ENCODE measurements at places on chromosomes 3 and 15.

GRCh38 chr3:128113817-128114794 lies 9.5 kb downstream of the RUVBL1 start:
- DNase-seq, result peak; percentile 37

GRCh38 chr15:90407871-90408317 lies 19.9 kb downstream of the IQGAP1 start:
- no peak for DNase-seq

DNA sequence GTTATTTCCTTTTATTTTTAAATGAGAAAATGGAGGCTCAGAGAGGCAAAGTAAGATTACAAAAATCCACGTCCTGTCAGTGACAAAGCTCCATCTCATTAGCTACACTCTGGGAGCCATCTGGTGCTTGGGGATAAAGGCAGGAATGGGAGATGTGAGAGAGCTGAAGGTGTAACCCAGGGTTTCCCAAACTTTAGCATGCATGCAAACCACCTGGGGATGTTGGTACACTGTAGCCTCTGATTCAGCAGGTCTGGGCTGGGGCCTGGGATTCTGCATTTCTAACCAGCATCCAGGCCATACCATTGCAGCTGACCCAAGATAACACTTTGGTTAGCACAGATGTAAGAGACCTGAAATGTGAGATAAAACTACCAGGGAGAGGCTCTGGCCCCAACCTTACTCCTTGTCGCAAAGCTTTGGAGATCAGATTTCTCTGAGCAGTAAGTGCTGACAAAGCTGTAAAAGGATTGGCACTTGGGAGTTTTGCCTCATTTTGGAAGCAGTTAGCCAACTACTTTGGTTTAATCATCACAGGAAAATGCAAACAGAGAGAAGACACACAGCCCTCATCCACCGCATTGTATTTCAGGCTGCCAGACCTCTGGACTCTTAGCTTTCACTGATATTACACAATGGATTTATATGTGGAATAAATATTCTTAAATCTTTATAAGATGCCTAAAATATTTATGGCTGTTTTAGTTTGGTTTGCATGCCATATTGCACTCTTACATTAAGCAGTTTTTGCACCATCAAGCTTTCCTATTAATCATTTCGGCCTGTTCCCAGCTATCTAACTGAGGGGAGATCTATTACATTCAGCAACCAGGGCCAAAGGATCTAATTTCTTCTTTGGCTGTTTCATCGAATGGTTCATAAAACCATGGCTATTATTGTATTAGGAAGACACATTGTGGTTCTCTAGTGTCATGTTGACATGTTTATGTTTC lies 263.0 kb downstream of the EBLN2 start:
- peak; percentile 85 for DNase-seq

GRCh38 chr15:78415284-78415683 lies 22.7 kb upstream of the IREB2 start:
- DNase-seq, result no peak

GRCh38 chr3:130849091-130849552 lies 44.8 kb upstream of the ATP2C1 start:
- no peak for DNase-seq

DNA sequence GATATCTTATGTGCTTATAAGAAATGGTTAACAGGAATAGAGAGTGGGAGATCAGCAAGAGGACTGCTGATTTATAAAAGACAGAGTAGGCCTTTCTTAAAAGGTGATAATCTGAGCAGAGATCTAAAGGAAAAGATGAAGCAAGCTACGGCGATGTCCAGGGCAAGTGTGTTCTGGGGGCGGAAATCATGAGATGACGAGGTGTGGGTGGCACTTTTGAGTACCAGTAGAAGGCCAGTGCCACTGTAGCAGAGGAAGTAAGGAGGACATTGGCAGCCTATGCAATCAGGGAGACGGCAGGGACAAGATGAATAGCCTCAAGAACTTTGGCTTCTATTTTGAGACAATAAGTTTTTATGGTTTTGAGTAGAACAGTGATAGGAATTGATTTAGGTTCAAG lies 492.4 kb downstream of the FHIT start:
- DNase-seq, result no peak

DNA sequence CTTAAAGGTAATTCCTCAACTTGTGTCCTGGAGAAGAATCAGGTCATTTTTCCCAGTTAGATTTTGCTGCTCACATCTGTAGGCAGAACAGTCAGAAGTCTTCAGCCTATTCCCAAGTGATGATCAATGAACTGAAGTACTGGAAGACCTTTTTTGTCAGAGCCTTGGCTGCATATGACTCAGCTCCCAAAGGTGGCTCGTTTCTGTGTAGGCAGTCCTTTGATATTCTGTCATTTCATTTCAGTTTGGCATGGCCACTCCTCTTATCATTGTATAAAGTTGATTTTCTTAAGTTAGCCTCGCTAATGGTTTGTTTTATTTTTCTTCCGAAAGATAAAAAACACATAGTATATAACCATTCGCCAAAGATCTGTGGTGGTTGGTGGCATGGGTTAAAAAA lies 90.7 kb downstream of the KLHL25 start:
- DNase-seq, result no peak

- DNase-seq, result no peak
These were observed 31.3 kb downstream of the SHQ1 start for GRCh38 chr3:72816862-72817355.

DNA sequence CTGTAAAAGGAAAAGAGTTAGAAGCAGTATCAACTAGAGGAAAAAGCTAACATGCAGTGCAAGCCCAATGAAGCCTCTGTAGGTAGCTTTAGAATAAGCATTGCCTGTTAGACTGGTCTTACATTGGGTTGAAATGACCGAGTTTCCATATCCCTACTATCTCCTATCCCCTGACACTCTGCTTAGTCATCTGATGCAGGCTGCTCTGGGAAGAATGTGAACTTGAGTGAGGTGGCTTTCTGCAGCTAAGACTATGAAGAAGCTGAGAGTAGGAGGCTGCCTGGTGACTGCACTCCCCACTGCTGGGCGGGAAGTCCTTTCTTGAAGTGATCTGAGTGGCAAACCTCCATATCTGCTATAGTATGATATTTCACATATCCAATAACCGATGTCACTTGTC lies 64.7 kb downstream of the OXSM start:
- DNase-seq, result no peak

GRCh38 chr3:125481786-125482185 lies 38.2 kb downstream of the SNX4 start:
- DNase-seq, result no peak

GRCh38 chr15:35181538-35181937 lies 96.4 kb upstream of the NANOGP8 start:
- no peak for DNase-seq

DNA sequence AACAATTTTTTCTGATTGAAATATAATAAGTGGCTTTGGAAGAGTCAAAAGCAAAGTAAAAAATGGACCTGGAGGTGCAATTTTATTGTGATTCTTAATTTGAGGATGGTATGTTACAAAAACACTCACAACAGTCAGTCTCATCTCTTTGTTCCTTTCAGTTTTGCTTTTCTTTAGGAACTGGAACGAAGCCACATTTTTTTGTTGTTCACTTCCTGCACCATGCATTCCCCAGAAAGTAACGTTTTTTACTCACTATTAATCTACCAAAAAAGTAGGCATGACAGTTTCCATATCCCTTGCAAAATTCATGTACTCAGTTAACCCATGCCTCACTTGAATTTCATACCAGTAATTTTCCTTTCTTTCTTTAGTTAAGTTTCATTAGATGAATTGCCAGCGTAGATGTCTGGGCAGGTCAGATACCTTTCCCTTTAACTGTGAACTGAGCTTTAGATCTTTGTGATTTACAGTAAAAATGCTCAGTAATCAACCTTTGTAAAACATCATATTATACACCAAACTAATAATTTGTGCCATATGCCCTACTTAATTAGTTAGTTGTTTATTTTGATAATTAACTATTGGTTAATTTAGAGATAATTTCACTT lies 384.3 kb downstream of the ROBO1 start:
- DNase-seq, result no peak

DNA sequence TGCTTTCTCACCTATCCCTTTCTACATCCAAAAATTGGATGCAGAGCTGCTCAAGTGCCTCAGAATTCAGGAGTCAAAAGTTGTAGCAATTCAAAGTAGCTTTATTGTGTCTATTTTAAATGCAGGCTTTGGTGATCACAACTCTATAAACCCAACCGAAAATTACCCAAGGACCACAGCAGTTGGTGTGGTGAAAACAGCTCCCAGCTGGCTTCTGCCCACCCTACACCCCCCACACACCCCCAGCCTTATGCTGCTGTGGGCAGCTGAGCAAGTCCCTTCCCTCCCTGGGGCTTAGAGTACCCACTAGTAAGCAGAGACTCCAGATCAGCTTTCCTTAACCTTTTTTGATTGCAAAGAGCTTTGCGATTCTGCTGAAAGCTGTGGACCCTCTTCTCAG lies 5.8 kb upstream of the HES1 start:
- DNase-seq, result no peak

DNA sequence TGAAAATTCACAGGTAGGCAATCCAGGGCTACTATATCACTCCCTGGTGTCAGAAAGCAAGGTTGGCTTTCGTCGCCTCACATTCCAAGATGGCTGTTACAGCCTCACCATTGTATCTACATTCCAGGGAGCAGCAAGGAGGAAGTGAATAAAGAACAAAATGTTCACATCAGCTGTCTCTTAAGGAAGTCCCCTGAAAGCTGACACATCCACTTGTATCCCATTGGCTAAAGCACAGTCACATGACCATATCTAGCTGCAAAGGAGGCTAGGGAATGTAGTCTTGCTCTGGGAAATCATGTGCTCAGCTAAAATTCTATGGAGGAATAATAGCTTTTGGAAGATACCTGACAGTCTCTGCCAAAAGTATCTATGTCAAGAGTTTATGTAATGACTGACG lies 12.8 kb upstream of the GATA2 start:
- no peak for DNase-seq

DNA sequence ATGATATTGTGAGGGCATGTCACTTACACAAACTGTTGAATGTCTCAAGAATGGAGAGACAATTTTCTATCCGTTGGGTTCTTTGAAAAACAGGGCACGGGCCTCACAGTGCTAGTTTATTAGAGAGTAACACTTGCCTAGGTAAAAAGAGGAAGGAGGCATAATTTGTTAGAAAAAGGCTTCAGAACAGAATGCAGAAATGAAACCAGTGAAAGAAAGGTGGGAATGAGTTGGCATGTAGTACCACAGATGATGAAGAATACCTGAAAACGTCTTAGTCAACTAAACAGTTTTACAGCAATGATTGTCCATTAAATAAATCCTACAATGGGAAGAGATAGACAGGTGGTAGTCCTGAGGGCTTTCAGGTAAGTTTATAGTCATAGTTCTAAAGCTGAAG lies 1399.7 kb upstream of the CADM2 start:
- no peak for DNase-seq

GRCh38 chr3:81105206-81105605 lies 656.2 kb downstream of the GBE1 start:
- no peak for DNase-seq

DNA sequence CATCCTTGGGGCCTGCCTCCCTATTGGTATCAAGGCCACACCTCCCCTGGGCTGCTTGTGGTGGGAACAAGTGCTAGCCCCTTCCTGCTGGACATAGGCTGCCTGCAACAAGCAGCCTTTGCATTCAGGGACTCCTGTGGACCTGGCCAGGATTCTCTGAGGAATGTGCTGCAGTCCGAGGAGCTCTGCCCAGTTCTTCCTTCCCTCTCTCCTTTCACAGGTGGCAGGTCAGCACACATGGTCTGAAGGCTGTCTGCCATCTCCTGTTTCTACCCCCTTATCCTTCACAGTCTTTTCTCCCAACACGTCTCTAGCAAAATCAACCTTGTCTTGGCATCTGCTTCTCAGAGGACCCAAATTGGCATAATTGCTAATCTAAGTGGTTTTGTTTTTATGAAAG lies 97.0 kb upstream of the LIPC start:
- DNase-seq, result no peak

DNA sequence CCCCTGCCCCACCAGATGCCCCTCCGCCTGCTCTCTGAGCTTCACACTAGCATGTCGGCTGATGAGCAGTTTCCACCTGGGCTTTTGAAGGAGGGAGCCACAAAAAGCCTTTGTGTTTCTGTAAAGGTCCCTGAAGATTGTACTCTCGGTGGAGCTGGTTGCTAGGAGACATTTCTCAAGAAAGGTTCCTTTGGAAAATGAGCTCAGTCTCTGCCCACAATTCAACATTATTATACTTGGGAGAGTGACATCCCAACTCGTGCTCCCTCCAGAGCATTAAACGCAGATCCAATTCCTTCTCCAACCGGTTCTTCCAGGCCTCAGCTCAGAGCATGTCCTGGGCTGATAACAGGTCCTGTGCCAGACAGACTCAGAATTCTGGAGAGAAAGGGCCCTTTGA lies 26.8 kb upstream of the FAM107A start:
- no peak for DNase-seq

GRCh38 chr3:177131927-177132636 lies 65.2 kb downstream of the TBL1XR1 start:
- DNase-seq, result peak; percentile 55

- no peak for DNase-seq
These were observed 503.4 kb upstream of the NECTIN3 start for GRCh38 chr3:110568246-110568645.

DNA sequence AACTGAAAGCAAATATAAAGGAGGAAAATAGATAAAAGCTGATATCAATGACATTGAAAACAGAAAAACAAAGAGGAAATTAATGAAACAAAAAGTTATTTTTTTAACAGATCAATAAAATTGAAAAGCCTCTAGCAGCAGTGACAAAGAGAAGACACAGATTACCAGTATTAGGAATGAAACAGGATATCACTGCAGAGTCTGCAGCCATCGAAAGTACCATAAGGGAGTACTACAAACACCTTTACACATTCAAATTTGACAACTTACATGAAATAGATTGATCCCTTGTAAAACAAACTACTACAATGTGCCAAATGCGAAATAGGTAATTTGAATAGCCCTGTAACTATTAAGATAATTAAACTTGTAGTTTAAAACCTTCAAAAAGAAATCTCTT lies 24.9 kb upstream of the DHX36 start:
- DNase-seq, result no peak

DNA sequence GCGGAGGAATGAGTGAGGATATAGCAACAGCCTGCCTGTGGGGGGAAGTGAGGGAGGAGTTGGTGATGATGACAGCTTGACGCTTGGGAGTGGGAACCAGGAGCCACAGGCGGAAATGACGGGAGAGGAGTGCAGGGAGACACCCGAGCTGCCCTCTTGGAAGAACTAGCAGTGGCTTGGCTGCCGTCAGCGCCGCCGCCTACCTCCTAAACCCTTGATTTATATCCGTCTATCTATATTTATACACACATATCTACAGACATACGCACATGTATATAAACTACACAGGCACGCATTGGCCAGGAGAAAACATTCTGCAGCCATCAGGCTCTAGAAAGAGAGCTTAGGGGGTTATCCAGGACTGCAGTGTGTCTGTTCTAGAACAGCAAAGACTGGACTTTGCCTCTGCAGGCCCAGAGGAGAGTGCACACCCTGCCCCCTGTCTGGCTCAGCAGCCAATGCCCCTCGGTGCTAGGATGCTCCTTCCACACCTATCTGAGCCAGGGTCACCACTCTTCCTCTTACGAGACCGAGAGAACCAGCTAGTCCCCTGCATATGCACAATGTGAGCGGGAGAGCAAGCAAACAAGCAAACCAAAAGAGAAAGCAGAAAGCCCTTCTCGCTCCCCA lies 45.3 kb upstream of the MAGEF1 start:
- DNase-seq, result peak; percentile 89

- DNase-seq, result no peak
These were observed 68.5 kb downstream of the VPS8 start for GRCh38 chr3:184880276-184881019.

- DNase-seq, result no peak
These were observed 1.6 kb downstream of the TPM1 start for GRCh38 chr15:63044077-63044644.
